Activated CD8-positive, alpha-beta T cell treated with anti-CD3 and anti-CD28 coated beads, Interleukin-2, amount 10 ng/mL, durations not matched to agents 7 days and 5 days (primary cell): ENCODE measurements at places on chromosomes 3 and 15.

DNA sequence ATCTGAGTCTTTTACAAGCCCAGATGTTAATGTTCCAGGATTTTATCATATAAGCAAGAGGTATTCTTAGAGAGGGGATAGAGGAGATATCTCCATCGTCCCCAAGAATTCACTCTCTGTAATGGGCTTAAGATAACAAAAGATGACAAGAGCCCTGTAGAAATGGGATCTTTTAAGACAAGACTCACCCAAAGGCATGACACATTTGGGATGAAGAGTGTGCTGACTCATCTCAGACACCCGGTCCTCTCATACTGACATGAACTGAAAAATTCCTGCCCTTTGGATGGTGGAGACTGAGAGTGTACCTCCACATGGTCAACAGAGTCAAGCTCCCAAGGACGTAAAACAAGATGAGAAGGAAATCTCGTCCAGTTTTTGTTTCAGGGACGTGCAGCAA is 11.0 kb downstream of the LEKR1 start:
- no peak for DNase-seq

DNA sequence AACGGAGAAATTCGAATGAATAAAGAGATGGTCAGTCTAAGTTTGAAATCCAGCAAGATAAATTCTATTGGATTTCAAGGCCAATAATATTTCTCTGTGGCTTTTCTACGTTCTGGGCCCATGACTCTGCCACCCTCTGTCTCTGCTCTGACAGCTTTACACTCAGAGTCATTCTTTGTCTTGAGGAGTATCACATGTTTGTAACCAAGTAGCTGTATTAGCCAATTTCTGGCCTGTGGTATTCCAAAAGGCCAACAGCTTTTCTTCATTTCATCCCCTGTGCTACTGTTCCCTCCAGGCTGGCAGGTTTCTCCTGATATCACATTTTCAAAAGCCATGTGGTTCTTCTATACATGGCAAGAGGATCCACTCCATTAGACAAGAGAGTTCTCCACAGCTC is 324.1 kb upstream of the CNTN4 start:
- DNase-seq: no peak

DNA sequence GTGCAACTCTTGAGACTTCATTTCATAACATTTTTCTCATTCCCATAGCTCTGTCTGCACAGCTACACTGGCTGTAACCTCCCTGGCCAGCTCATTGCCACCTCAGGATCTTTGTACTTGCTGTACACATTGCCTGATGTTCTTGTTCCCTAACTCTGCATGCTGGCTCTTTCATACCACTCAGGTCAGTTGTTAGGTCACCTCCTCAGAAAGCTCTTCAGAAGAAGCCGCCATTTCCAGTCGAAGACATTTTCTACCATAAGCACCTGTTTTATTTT is 176.2 kb downstream of the AKAP13 start:
- DNase-seq: no peak

GRCh38 chr3:43288366-43288765 is 2.0 kb downstream of the SNRK start:
- no peak for DNase-seq

DNA sequence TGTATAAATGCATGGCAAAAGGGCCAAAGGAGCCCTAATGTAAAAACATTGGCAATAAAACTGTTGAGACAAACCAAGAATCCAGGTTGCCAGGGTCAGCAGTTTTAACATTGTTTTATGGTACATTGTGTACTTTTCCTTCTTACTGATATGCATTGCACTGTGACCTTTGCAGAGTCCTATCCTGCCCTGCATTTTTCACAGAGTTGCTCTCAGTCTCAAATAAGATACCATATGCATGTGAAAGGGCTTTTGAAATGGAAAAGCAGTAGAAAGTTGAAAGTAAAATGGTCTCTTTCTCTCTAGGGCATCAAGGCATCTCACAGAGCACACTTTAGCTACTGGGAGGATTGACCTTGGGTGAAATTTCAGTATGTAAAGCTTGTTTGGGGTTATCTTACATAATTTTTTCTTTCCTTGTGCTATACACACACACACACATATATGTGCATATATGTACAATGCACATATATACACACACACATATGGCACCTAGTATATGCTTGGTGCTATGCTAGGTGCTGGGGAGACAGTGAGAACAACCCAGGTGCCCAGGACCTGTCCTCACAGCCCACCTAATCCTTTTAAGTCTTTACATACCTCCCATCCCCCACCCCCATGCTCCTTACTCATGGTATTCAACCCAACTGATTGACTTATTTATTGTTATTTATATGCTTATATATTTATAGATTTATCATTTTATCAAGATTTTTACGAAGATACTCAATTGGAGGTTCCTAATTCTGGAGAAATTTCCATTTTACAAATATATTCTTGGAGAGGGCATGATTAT is 1.2 kb upstream of the PPP2R3A start:
- DNase-seq: no peak

DNA sequence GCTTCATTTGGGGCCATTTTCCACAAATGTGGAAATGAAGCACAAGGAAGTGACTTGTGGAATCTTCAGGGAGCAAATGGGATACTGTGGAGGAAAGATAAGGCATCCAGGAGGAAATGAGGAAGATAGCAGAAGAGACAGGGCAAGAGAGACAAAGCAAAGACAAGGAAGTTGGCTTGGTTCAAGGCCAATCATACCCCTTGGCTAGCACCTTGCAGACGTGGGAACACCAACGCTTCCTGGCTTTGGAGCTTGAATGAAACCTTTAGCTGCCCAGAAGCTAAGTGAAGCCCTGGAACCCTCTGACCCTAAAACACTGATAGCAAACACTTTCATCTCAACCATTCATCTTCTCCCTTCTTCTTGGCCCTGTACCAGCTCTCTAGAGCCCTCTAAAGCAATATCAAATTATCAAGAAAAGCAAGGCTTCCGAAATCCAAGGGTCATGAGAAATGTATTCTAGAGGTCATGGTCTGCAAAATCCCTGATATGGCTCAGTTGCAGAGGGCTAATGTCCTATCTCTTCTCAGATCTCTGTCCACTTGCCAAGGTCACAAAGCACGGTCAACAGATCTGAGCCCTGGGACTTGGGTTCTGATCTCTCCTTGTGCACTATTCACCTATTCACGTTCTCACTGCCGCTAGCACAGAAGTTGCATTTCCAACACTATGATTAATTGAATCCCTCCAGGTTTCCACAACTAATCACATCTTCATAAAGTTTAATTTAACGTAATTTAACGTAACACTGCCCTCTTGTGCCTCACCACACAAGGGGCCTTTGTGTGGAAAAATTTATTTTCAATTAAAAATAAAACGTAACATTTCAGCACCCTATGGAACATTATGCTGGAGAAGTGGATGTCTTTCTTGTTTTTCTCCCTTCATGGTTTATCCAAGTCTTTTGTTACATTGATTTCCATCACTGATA is 557.6 kb upstream of the ADAMTS9 start:
- DNase-seq: no peak

GRCh38 chr3:192275741-192276355 is 451.5 kb downstream of the FGF12 start:
- no peak for DNase-seq

- DNase-seq: no peak
These were observed 33.9 kb upstream of the MEIS2 start for GRCh38 chr15:37134244-37134643.

GRCh38 chr3:186896875-186897274 is 33.5 kb upstream of the ST6GAL1 start:
- DNase-seq: no peak

- no peak for DNase-seq
These were observed 58.2 kb downstream of the FNDC3B start for GRCh38 chr3:172097585-172097984.

- DNase-seq: no peak
These were observed 40.9 kb downstream of the ACAP2 start for GRCh38 chr3:195401943-195402342.

- no peak for DNase-seq
These were observed 65.8 kb downstream of the PEAK1 start for GRCh38 chr15:77354063-77354462.
